Fibroblast of lung (primary cell): ENCODE measurements at places on chromosomes 4 and X. TPM values are rescaled to one million over a fixed set of nuclear protein-coding genes. Genes with fewer than 3 reads are reported as not detected.

Gene CTAG1B
- total RNA-seq, result not detected in 2 replicates

GRCh38 chr4:152992027-152992426, 55.9 kb downstream of the FHDC1 start:
- H3K4me1 ChIP-seq, result no peaks in the 10 kb centered on the region
- no peaks in the 10 kb centered on the region for H3K27me3 ChIP-seq
- no peak overlapping the region for H3K4me3 ChIP-seq
- DNase-seq, result no peak
- H3K36me3 ChIP-seq, result no peaks in the 10 kb centered on the region

DNA sequence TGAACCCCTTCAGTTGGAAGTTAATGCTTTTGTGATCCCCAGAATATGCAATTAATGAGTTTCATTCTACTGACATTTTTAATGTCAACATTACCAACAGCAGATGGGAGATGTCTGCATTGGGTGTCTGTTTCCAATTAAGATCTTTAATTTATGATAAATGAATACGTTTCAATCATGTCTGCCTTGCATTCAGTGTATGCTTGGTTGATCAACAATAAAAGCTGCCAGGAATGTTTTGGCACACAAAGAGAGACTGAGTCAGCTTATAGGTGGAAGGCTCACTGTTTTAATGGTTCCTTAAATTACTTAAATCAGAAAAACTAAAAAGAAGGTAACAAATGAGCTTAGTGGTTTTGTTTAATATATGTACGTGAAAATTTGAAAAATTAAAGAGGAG, 359.9 kb upstream of the CNKSR2 start:
- no peak overlapping the region for H3K4me3 ChIP-seq
- DNase-seq, result no peak
- H3K36me3 ChIP-seq, result no peaks in the 10 kb centered on the region
- no peak overlapping the region for H3K27ac ChIP-seq
- no peaks in the 10 kb centered on the region for H3K27me3 ChIP-seq

DNA sequence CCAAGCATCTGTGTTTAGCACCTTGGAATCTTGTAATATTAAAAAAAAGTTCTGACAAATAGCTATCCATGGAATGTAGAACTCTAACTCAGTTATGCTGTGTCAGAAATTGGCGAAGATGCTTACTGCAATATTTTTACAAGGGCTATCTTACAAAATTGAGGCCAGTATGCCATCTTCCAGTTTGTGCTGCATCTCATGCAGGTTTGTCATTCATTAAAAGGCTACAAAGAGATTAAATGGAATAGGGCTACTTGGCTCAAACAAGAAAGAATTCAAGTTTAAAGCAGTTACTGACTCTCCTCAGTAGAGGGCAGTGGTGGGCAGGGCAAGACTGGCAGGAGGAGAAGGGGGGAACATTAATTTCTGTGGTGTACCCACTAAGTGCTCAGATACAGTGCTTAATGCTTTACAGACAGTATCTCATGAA, 66.5 kb downstream of the SHROOM4 start:
- peak; percentile 53 for DNase-seq
- no peaks in the 10 kb centered on the region for H3K27me3 ChIP-seq
- no peak overlapping the region for H3K27ac ChIP-seq
- H3K4me3 ChIP-seq, result no peak overlapping the region
- H3K36me3 ChIP-seq, result no peaks in the 10 kb centered on the region

DNA sequence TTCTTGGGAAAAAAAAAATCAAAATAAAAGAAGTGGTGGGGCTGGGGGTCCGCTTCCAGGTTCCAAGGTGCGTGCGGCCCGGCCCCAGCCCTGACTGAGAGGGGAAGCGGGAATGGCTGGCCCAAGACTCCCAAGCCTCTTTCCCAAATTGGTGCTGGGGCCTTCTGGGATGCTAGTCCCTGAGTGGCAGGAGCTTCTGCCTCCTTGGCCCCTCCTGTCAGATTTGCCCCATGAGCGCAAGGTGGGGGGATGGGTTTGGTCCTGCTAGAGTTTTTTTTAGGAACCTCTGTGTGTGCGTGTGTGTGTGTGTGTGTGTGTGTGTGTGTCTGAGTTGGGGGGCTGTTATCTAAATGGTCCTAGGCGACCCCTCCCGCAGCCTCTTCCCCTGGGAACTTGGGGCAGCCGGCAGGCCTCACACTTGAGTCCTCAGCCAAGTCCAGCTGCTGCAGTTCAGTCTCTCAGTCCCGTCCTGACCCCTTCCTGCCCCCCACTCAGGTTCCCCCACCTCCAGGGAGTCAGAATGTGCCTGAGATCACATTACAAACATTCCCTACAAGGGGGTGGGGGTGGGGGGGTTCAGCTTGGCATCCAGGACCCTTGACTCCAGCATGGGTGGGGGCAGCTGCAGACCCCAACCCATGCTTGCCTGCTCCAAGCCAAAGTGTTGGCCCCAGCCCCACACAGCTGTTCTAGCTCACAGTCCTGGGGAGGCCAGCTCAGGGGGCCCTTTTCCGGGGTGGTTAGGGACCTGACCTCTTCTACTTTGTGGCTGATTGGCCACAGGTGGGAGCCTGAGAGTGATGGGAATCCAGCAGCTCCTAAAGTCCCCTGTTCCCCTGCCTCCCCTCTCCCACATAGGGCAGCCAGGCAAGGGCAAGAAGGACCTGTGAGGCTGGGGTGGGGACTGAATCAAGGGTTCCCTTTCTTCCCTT, 4.0 kb downstream of the EFNB1 start:
- H3K36me3 ChIP-seq, result no peaks in the 10 kb centered on the region
- peak overlapping the region; percentile 23 for H3K27ac ChIP-seq
- H3K4me1 ChIP-seq, result no peaks in the 10 kb centered on the region
- no peak for DNase-seq
- no peaks in the 10 kb centered on the region for H3K27me3 ChIP-seq

Gene FRMD7
- under 0.01 and 0.26 TPM in 2 replicates for total RNA-seq

Gene AFP
- under 0.01 and 0.83 TPM in 2 replicates for total RNA-seq

Gene AMER1
- 1.5 and 1.7 TPM in 2 replicates for total RNA-seq

DNA sequence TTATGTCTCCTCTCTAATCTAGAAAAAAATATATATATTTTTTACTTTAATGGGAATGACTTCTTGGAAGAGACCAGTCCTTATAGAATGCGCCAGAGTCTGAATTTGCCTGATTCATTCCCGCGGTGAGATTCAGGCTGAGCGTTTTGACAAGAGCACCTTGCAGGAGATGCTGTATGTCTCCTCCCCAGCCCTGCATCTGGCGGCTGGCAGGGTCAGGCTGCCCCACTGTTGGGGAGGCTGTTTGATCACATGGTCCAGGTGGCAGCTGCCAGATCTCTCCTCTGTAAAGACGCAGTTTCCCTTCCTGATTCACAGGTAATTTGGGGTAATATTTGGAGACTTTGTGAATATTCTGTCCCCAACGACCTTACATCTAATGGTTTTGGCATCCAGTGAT, 9.7 kb downstream of the PDZD4 start:
- H3K27ac ChIP-seq, result no peak overlapping the region
- no peak for DNase-seq
- H3K27me3 ChIP-seq, result peaks cover 9% of the 10 kb centered on the region
- H3K4me3 ChIP-seq, result no peak overlapping the region
- H3K36me3 ChIP-seq, result no peaks in the 10 kb centered on the region

GRCh38 chr4:84690481-84690880, 107.6 kb downstream of the CDS1 start:
- no peaks in the 10 kb centered on the region for H3K27me3 ChIP-seq
- no peak for DNase-seq
- H3K36me3 ChIP-seq, result peaks cover 8% of the 10 kb centered on the region
- peak overlapping the region; percentile 50 for H3K27ac ChIP-seq
- H3K4me1 ChIP-seq, result peaks cover 14% of the 10 kb centered on the region
- H3K4me3 ChIP-seq, result peak overlapping the region; percentile 17

DNA sequence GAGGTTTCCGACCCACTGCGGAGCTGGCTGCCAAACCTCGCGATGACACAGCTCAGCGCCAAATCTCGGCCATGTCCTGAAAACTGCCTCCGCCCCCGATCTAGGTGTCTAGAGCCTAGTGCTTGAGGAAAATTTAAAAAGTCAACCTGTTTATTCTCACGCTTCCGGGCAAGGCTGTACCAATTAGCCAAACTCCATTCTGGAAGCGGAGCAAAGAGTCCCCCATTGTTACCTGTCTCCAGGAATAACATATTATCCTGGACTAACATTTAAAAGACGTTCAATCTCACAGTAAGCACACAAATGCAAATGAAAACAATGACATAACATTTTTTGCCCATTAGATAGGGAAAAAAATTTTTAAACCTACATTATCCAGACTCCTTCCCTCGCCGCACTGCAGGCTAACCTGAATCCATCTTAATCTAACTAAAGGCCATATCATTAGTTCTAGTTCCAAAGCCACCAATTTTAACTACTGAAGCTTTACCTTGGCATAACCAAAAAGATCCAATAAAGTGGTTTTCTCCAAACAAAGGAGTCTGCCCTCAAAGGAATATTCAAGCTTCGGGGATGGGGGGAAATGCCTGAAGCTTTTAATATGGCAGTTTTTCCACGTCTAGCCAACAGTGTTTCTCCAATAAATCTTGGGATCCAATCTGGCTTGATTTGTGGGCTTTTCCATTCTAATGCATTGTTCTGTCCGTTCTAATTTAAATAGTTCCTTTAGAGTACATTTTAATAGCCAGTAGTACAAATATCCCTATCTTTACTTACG, 1.9 kb downstream of the HUWE1 start:
- H3K27me3 ChIP-seq, result no peaks in the 10 kb centered on the region
- H3K27ac ChIP-seq, result peak overlapping the region; percentile 43
- no peak for DNase-seq
- H3K4me1 ChIP-seq, result no peaks in the 10 kb centered on the region

Gene ITGB1BP2
- total RNA-seq, result 0.51 and 0.66 TPM in 2 replicates

DNA sequence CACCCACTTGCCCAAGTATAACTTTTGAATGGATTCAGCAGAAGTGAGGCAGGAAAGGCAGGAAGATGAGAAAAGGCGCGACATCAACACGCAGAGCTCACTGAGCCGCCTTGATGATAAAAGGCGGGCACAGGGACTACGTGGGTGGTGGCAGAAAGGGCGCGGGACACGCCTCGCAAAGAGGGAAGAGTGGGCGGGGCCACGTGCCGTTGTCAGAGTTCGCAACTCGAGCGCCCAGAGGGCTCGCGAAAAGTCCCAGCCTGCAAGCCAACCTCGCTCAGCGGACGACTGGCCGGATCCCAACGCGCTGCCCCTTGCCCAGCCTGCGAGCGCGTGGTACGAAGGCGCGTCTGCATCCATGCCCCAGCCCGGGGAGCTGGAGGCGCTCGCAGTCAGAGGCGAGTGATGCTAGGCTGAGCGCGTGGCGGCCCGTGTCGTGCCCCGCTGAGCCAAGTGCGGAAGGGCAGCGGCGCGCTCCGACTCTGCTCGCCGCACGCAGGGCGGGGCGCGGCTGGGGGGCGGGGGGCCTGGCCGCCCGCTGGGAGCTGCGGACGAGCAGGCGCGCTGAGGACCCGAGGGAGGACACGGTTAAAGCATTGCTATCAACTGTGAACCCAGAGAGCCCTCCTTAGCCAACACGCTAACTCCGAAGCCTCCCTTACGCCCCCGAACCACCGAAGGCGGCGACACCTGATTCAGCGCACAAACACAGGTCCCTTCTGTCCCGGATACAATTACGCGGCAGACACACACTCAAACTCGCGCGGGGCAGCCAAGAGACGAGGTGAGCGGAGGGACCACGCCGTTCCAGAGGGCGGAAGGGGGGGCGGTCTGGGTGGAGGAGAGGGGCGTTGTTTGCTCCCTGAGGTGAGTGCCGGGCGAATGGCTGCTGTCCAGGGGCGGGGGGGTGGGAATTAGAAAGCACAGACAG, at the start of gene UGT8:
UGT8 (plus strand) TSS at position 617 of the 931 bp plus-strand sequence. CDS start 24,074 bp downstream, outside the sequence.
- peak within 1 kb of the TSS; percentile 61 for H3K4me3 ChIP-seq
- DNase-seq, result peak; percentile 11
- H3K36me3 ChIP-seq, result no peaks in the 10 kb centered on the region
- H3K27ac ChIP-seq, result no peak within 1 kb of the TSS

GRCh38 chr4:54225598-54226403, 3.3 kb upstream of the PDGFRA start:
- H3K4me3 ChIP-seq, result peak overlapping the region; percentile 46
- peaks cover under 1% of the 10 kb centered on the region for H3K36me3 ChIP-seq
- peak overlapping the region; percentile 90 for H3K27ac ChIP-seq
- H3K27me3 ChIP-seq, result no peaks in the 10 kb centered on the region
- H3K4me1 ChIP-seq, result peaks cover 9% of the 10 kb centered on the region
- DNase-seq, result peak; percentile 34

GRCh38 chrX:49951524-49952193, 29.3 kb downstream of the CLCN5 start:
- H3K4me3 ChIP-seq, result no peak overlapping the region
- no peaks in the 10 kb centered on the region for H3K4me1 ChIP-seq
- H3K27ac ChIP-seq, result no peak overlapping the region
- no peaks in the 10 kb centered on the region for H3K36me3 ChIP-seq
- DNase-seq, result peak; percentile 3
- H3K27me3 ChIP-seq, result no peaks in the 10 kb centered on the region

DNA sequence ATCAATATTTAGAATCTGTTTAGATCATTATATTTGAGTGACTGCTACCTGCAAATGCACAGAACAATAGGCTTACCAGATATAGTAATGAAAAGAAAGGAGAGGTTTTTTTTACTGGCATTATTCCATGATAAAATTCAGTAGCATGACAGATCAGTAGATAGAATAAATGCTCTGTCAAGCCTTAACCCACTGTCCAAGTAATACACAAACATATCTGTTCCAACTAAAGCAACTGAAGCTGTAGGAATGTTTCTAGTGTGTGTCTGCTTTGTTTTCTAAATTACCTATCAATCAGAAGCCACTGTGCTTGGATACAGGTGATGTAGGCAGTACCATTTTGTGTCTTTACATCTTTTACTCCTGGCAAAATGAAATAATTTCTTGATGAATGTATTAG, 604.6 kb downstream of the PCDH7 start:
- DNase-seq, result no peak
- no peak overlapping the region for H3K4me3 ChIP-seq
- no peaks in the 10 kb centered on the region for H3K36me3 ChIP-seq
- no peak overlapping the region for H3K27ac ChIP-seq
- no peaks in the 10 kb centered on the region for H3K4me1 ChIP-seq

DNA sequence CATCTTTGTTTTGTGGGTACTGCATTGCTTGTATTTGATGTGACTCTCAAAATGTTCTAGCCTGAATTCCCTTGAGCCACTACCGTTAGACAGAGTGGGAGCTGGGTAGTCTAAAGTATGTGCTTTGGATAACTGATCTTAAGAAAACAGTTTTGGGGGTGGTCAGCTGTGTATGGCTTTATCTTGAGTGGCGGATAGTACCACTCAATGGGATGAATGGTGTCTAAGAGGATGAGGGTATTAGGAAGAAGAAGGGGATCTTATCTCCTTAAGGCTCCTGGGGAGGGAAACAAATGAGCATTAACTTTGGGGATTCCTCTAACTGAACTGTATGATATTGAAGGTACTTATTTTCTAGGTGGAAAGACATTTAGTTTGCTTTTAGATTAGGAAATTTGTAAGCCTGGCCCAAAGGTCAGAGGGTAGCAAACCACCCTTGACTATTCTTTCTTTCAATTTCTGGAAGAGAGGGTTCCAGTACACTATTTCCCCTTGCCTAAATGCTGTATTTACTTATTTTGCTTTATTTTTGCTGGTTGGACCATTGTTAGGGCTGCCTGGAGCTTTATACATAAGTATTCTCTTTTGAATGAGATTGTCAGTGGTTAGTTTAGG, 11.3 kb downstream of the BMP2K start:
- peaks cover 3% of the 10 kb centered on the region for H3K4me1 ChIP-seq
- no peaks in the 10 kb centered on the region for H3K36me3 ChIP-seq
- H3K27ac ChIP-seq, result no peak overlapping the region
- DNase-seq, result no peak
- H3K27me3 ChIP-seq, result no peaks in the 10 kb centered on the region
- no peak overlapping the region for H3K4me3 ChIP-seq
